Fibroblast of pulmonary artery (primary cell): ENCODE measurements at places on chromosomes 13 and 19.

DNA sequence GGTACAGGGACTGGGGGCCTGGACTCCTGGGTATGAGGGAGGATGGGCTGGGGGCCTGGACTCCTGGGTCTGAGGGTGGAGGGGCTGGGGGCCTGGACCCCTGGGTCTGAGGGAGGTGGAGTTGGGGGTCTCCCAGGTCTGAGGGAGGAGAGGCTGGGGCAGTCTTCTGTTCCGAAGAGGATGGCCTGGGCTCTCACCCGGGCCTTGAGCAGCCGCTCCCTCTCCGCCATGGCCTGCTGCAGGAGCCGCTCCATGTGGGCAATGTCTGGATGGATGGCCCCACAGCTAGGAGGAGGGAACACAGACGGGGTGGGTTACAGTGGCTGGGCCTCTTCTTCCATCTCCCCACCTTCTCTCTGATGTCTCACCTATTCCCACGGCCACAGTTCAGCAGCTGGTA lies 18.1 kb downstream of the PHLDB3 start:
- no peak for DNase-seq

- DNase-seq, result no peak
These were observed 58.4 kb downstream of the F2RL3 start for GRCh38 chr19:16946951-16947940.

DNA sequence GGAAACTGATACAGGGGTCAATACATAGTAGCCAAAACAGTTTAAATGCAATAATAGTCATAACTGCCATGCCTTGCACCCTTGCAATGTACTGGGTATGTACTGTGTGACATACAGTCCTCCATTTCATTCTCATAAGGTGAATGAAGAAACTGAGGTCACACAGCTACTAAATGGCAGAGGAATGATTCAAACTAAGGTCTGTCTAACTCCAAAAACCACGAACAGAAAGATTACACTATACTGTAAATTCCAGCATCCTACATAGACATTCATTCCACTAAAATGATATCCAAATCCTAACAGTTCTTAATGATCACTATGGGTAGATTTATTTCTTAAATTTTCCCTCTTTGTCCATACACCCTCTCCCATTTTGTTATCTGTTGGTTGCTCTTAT lies 238.1 kb upstream of the SERP2 start:
- DNase-seq, result no peak

GRCh38 chr13:24081387-24081786 lies 79.1 kb upstream of the SPATA13 start:
- DNase-seq, result peak; percentile 52

DNA sequence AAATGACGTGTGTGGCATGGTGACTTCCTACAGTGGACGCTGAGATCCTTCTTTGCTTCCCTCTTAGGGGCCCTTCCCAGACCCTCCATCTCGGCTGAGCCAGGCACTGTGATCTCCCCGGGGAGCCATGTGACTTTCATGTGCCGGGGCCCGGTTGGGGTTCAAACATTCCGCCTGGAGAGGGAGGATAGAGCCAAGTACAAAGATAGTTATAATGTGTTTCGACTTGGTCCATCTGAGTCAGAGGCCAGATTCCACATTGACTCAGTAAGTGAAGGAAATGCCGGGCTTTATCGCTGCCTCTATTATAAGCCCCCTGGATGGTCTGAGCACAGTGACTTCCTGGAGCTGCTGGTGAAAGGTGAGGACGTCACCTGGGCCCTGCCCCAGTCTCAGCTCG lies 5.2 kb downstream of the LAIR2 start:
- DNase-seq, result no peak

- DNase-seq, result no peak
These were observed 2.5 kb downstream of the COX6B2 start for GRCh38 chr19:55352040-55352439.

- no peak for DNase-seq
These were observed 440.9 kb downstream of the TSHZ3 start for GRCh38 chr19:30908262-30908771.

DNA sequence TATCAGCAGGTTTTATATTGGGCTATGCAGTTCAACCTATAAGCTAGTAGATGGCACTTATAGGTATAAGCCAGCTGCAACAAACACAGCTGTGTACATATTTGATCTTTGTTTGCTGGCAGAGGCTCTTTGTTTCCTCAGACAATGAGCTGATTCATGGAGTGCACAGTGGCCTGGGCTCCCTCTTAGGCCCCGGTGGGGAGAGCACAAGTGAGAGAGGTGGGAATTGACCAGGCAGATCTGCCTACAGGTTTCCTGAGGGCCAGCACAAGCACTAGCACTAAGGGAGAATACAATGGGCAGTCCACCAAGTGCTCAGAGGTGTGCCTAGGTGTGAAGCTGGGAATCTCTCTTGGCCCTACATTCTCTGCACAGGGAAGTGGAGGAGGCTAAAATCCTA lies 1390.7 kb downstream of the SLITRK5 start:
- no peak for DNase-seq

DNA sequence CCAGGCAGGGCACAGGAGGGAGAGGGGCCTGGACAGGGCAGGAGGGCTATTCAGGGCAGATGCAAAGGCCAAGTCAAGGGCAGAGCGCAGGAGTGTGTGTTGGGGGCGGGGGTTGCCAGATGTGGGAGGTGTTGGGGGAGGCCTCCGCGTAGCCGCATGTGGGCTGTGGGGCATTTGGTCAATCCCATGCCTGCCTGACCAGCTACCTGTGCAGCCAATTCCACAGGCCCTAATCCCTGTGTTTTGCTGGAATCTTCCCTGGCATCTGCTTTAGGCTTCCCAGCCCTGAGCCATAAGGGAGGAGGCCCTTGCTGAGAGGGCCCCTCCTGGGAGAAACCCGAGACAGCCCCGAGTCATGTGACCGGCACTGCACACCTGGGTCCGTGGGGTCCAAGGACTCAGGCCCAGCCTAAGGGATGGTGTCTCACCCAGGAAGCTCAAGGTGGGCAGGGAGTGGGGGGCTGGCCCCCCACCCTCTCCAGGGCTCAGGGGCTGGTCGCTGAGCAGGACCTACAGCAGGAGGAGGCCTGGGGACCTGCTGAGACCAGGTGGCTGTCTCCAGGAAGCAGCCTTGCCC lies 20.3 kb downstream of the RFX1 start:
- DNase-seq, result no peak

DNA sequence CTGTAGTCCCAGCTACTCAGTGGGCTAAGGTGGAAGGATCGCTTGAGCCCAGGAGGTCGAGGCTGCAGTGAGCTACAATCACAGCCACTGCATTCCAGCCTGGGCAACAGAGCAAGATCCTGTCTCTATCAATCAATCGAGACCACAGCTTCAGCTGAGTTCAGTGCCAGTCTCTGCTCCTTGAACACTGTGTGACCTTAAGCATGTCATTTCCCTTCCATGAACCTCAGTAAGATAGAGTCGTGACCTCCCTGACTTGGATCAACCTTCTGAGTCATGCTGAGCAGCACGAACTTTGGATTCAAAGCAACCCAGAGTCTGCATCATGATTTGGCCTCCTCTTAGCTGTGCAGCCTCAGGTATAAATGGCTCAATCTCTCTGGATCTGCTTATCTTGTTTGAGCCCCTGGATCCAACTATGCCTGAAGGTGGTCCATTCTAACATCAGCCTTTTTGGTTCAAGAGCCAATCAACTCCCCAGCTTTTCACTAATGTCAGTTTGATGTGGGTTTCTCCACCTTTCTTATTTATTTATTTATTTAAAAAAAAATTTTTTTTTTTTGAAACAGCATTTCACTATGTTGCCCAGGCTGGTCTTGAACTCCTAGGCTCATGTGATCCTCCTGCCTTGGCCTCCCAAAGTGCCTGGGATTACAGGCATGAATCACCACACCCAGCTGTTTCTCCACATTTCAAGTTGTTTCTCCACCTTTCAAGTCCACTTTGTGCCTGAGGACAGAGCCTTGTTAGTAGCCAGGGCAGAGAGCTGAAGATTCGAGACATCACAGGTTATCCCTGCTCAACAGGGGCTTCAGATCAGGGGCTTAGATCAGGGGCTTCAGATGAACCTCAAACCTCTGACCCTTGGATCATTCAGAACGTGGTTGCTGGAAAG lies 26.4 kb downstream of the PTPRS start:
- DNase-seq, result peak; percentile 17

- peak; percentile 8 for DNase-seq
These were observed 29.3 kb downstream of the ZNF566 start for GRCh38 chr19:36460046-36460445.

- no peak for DNase-seq
These were observed 153.0 kb upstream of the UQCRFS1 start for GRCh38 chr19:29365836-29366417.

DNA sequence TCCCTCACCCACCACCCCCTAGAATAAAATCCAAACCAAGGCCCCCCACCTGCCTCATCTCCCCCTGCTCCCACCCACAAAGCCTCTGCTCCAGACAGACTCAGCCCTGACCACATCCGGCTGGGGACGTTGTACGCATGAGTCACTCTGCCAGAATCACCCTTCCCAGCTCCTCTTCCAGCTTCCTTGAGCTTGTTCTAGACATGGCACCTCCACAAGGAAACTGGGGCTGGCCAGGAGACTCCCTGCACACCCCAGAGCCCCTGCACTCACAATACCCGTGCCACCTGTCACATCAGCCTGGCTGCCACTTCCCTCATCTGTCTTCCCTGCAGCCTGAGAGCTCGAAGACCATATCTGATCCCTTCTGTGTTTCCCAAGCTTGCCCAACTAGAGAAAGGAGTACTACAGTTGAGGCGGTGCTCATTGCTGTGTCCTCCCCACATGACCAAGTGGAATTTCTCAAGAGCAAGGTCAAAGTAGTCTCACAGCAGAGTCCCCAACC lies 9.7 kb downstream of the DEDD2 start:
- peak; percentile 71 for DNase-seq

DNA sequence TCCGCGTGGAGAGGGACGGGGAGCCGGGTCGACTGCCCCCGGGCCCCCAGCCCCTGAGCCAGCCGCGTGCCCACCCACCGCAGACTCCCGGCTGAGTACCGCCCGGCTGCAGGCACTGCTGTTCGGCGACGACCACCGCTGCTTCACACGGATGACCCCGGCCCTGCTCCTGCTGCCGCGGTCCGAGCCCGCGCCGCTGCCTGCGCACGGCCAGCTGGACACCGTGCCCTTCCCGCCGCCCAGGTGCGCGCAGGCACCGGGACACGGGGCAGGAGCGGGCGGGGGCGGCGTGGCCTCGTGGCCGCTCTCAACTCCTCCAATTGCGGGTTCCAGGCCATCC lies 1.6 kb downstream of the AMH start:
- no peak for DNase-seq

DNA sequence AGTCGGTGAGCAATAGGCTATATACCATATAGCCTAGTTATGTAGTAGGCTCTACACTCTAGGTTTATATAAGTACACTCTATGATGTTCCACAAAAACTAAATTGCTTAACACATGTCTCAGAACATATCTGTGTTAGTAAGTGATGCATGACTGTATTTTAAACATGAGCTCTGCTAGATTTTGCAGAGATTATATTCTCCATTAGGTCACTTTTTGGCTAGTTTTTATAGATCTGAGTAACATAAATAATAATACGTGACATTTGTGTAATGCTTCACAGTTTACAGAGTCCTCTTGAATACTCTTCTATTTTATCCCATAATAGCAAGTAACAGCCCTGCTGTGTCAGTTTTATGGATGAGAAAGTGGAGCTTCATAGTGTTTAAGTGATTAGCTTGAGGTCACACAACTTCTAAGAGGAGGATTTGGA lies 47.8 kb downstream of the NDFIP2 start:
- no peak for DNase-seq

GRCh38 chr19:18020212-18021085 lies 12.5 kb downstream of the ARRDC2 start:
- peak; percentile 52 for DNase-seq

GRCh38 chr19:38706792-38707511 lies 37.3 kb downstream of the CAPN12 start:
- DNase-seq, result no peak

GRCh38 chr19:15418231-15418578 lies 583 bp downstream of the AKAP8L start:
- DNase-seq, result peak; percentile 20

DNA sequence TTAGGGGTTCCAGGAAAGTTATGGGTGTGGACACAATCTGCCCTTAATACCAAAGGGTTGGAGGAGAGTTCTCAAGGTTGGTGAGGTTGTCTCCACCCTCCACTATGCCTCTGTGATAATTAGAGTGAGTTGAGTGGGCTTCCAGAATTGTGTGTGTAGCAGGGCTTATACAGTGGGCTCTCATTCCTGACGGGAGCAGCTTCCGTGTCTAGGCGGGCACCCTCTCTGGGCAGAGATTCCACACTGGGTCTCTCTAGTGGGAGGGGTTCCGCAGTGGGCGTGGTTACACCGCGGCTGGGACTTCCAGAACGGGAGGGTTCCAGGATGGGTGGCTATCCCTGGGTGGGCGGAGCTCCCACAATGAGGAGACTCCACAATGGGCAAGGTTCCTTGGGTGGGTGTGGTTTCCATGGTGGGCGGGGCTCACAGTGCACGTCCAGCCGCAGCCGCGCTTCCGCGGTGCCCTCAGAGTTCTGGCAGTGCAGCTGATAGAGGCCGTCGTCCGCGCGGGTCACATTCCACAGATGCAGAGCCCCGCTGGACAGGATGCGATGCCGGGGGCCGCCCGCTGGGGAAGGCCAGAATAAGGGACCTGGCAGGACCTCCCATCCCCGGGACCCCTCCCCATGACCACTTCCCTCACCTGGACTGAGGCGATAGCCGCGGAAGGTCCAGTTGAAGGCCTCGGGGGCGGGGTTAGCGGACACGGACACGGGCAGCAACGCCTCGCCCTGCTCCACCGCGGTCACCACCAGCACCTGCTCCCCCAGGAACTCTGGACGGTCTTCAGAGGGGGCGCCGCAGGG lies 8.4 kb downstream of the NPHS1 start:
- DNase-seq, result no peak

DNA sequence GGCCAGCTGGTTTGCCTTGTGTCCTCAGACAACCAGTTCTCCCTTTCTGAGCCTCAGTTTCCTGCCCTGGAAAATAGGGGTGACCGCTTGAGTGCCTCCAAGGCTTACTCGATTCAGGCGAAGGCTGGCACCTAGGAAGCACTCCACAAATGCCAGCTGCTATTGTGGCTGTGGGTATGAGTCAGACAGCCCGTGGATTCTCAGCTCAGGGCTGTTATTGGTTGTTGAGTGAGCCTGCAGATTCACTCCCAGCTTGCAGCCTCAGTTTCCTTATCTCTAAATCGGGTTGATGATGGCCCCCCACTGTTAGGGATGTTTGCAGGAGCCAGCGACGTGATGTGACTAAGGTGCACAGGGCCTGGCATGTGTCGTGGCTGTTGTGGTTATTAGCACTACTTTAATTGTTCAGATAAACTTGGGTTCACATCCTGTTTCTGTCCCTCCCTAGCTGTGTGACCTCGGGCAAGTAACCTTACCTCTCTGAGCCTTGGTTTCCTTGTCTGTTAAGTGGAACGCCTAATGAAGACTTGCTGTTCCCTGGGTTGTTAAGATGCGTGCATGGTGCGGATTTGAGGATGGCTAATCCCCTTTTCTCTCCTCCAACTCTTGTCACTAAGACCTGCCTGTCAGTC lies 2.4 kb downstream of the MARK4 start:
- DNase-seq, result peak; percentile 29
